Stimulated activated CD4-positive, alpha-beta T cell treated with anti-CD3 and anti-CD28 coated beads, TNF-alpha, amount 100 ng/mL, for 1 hour (primary cell): ENCODE measurements at places on chromosomes 13 and 19.

DNA sequence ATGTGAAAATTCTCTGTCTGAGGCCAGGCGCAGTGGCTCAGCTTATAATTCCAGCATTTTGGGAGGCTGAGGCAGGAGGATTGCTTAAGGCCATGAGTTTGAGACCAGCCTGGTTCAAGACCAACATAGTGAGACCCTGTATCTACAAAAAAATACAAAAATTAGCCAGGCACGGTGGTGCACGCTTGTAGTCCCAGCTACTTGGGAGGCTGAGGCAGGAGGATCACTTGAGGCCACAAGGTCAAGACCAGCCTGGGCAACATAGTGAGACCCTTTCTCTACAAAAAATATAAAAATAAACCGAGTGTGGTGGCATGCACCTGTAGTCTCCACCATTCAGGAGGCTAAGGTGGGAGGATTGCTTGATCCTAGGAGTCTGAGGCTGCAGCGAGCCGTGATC, 2.2 kb upstream of the FCGBP start:
- no peak for DNase-seq

DNA sequence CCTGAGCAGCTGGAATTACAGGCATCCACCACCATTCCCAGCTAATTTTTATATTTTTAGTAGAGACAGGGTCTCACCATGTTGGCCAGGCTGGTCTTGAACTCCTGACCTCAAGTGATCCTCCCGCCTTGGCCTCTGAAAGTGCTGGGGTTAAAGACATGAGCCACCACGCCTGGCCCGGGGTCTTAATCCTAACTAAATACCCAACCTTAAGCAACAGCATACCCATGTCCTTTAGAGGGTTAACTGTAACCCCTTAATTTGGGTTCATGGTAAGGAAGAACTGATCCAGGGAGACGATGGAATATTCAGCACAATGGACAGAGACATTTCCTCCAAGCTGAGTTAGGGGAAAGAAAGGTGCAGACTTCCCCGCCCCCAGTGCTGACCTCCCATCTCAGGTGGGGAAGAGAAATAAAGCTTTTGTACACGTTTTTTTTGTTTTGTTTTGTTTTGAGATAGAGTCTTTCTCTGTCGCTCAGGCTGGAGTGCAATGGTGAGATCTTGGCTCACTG, 8.7 kb upstream of the GALP start:
- DNase-seq: no peak

DNA sequence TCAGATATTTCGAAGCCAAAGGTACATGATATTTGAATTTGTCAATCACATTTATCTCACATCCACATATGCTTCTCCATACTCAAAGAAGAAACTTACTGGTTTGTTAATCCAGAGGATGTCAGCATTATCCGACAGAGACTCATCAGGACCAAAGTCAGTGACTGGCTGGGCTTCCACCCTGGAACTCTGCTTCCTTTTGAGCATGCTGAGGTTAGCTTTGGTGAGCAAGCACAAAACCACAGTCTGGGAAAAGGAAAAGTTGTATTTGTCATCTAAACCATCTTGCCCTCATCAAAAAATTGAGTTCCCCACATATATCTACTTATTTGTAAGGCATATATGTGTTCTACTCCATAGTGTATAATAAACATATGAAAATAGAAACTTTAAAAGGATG, 17.4 kb downstream of the NALCN start:
- no peak for DNase-seq

DNA sequence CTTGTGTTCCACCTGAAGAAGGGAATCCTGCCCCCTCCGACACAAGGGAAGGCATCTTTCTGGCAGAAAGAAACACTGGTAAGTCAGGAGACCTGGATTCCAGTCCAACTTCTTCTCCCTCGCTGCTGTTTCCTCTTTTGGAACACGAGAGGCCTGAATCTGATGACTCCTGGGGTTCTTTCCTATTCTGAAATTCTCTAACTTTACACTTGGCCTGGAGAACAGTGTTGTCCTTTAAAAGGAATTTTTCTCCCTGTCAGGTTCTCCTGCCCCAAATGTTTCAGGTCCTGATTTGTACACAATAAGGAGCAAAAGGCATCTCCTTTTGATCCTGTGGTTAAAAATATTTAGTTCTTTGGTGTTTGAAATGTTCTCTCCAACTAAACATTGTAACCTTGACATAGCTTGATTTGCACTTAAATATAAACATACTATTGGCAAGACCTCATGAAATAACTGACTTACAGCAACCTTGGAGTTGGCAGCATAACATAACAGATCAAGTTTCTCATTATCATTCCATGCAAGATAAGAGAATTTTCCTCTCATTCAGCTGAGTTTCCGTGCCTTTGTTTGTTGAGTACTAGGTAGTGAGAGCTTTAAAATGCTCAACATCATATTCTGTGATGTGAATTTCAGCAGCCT, 244.8 kb downstream of the COG6 start:
- DNase-seq: no peak

- no peak for DNase-seq
Measured at GRCh38 chr13:93416736-93417355, 190.2 kb downstream of the GPC6 start.

GRCh38 chr13:74892096-74892495, 589.9 kb downstream of the TBC1D4 start:
- DNase-seq: no peak

DNA sequence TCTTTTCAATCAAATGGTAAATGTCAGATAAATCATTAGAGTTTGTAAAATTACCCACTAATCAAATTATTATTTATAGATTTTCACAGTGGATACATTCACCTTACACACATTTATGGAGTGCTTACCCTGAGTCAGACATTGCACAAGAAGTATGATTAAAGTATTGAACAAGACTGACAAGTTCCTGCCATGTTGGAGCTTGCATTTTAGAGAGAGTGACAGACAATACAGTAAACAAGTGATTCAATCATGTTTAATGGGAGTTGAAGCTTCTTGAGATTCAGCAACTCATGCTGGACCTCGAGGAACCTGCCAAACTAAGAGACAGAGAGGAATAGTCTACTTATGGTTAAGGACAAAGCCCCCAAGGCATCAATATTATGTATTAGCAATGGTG, 487.8 kb downstream of the PCDH17 start:
- no peak for DNase-seq

DNA sequence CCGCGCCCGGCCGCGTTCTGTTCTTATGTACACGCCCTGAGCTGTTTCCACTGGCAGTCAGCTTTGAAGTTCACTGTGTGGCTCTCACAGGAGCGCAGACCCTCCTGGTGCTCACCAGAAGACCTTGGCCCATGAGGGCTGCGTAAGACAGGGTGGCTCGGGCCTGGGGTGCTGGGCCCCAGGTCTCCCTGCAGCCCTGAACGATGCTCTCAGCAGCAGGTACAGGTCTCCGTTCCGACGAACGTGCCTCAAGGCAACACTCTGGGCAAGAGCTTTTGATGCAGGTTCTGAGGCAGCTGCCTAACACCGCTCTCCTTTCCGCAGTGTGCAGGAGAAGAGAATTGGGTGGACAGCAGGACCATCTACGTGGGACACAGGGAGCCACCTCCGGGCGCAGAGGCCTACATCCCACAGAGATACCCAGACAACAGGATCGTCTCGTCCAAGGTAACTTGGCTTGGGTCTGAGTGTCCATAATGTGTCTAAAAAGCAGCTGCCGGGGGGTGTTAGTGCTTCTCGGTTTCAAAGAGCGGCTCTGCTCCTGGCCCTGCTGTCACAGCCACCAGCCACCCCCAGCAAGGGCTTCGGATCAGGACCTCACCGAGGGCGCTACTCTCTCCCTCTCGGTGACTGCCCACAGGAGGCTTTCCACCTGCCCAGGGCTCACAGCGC, 95.1 kb downstream of the ATP11A start:
- no peak for DNase-seq

- no peak for DNase-seq
Measured at GRCh38 chr13:110876609-110877008, 38.3 kb downstream of the ANKRD10 start.

DNA sequence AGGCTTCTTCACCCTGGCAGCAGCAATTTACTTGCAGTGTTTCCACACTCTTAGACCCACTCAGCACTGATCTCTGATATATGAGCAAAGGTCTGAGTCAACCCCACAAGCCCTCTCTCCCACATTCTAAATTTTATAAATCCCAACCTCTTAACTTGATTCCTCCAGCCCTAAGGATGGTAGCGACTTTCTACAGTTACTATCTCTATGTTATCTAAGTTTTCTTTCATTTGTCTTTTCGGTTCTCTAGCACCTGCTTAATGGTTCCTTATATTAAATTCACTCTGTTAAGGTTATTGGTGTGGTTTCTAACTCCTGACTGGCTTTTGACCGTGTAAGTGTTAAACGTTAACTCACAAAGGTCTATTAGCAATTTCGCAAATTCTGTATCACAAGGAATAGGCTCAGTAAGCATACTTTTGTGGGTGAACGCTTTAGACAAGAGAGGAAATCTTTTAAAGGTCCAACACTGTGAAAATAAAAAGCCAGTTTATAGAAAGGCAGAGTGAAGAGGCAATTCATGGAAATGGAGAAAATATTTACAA, 99.3 kb downstream of the DLEU7 start:
- DNase-seq: no peak

DNA sequence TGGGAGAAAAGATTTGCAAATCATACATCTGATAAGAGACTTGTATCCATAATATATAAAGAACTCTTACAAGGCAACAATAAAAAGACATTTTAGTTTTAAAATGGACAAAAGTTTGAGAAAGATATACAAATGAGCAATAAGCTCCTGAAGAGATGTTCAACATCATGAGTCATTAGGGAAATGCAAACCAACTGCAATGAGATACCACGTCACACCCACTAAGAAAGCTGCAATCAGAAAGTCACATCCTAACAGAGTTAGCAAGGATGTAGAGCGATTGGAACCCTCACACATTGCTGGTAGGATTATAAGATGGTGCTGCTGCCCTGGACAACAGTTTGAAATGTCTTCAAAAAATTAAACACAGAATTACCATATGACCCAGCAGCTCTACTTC, 50.3 kb downstream of the GSX1 start:
- no peak for DNase-seq

- no peak for DNase-seq
Measured at GRCh38 chr13:99172951-99173350, 27.7 kb upstream of the UBAC2 start.

- no peak for DNase-seq
Measured at GRCh38 chr19:4505570-4506448, 12.5 kb downstream of the PLIN4 start.

DNA sequence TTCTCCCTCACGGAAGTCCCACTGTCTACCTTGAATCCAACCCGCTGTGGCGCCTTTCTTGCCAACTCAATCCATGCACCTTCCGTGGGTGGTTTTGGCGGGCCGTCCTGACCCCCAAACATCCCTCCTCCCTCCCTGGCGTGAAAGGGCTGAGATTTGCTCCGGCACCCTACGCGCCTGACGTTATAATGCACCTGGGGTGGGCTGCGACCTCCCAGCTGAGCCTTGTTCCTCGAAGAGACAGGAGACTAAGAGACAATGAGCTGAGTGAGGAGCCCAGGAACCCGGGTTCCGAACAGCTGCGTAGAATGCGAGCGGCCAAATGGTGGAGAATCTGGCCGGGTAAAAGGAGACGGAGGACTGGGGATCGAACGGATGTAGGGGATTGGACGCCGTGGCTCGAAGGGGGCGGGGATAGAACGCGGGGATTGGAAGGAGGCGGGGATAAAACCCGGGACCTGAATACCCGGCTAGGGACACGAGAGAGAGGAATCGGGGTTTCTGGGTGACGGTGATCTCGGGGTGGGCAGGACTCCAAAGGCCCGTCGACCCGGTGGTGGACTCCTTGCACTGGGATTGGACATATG, at the start of gene CPT1C:
TSS of gene CPT1C (plus strand) at position 461 of the 587 bp plus-strand sequence. CDS start 1,137 bp downstream, outside the sequence.
- DNase-seq: no peak

GRCh38 chr19:9786342-9786741, 17.8 kb upstream of the ZNF846 start:
- DNase-seq: no peak

DNA sequence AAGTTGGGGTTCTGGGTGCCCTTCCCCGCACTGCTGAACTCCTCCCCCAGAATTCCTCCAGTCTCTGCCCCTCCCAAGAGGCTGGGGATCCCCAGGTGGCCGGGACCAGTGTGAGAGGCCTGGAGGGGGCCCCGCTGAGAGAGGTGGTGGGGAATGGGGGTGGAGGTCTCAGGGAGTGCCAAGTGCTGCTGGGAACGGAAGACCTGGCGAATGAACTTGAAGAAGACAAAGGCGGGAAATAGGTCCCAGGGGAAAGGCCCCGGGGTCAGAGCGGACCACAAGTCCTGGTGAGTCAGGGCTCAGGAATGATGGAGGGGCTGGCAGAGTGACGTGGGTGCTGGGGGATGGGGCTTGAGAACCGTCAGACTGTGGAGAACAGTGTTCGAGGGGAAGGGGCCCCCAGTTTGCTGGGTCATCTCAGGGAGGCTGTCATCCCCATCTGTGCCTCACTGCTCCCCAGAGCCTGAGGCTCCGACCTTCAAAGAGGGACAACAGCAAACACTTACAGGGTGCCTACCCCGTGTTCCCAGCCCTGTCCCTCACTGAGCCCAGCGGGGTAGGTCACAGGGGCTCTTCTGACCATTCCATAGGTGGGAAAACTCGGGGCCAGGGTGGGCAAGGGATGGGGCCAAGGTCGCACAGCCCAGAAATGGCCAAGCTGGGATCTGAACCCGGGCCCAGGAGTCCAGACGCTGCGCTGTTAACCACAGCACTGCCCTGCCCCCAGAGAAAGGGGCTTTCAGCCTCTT, 16.0 kb upstream of the SEMA6B start:
- no peak for DNase-seq

DNA sequence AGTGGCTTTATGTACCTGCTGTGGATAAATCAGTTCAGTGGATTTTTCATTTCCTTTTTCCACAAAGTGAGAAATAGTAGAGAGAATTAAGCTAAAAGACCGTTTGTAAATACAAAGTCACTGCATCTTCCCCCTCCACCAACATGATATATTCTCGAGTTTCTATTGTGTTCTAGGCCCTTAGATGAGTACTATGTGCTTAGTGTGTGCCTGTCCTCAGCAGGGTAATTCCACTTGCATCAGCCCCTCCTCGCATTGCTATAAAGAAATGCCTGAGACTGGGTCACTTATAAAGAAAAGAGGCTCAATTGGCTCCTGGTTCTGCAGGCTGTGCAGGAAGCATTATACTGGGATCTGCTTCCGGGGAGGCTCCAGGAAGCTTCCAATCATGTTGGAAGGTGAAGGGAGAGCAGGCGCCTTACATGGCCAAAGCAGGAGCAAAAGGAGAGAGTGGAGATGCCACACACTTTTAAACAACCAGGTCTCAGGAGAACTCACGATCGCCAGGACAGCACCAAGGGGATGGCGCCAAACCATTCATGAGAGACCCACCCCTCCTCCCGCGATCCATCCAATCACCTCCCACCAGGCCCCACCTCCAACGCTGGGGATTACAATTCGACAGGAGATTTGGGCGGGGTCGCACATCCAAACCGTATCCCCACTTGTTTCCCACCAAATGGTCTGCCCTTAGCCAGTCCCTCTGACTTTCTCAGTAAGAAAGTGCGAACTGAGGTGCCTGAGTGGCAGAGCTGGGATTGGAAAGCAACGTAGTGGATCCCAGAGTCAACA, 102.3 kb upstream of the ABCC4 start:
- DNase-seq: no peak
